NCI-H1694 (cell line): ENCODE measurements at places on chromosomes 6 and 20.

DNA sequence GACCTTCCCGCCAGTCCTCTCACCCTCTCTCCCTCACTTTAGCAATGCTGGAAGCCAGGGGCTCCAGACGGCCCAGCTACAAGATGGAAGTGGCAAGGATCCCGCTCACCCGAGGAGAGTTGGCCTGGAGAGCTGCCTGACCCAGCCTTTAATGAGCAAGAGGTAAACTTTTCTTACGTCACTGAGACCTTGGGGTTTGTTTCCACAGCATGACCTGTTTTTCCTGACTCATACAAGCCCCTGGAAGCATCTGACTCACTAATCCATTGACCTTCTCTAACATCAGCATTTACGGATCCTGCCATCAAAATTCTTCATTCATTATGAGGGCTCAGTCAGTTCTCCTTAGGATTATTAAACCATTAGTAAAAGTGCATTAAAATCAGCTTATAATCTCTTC lies 120.4 kb downstream of the MYLK4 start:
- no peak for DNase-seq

- DNase-seq, result no peak
Observed at GRCh38 chr6:28335040-28335563, 846 bp downstream of the ZSCAN31 start.

DNA sequence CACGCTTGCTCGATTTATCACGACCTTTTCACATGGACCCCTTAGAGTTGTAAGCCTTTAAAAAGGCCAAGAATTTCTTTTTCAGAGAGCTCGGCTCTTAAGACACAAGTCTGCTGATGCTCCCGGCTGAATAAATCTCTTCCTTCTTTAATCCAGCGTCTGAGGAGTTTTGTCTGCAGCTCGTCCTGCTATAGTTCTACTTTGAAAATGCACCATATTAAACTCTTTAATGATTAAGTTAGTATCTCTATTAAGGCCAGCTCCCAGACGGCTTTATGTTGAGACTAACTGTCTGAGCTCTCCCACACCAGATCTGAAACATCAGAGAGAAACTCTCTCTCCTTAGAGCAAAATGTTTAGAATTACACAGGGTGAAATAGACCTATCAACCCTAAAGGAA lies 18.0 kb upstream of the GSTA3 start:
- no peak for DNase-seq

- no peak for DNase-seq
Observed at GRCh38 chr6:144718431-144718830, 433.3 kb downstream of the UTRN start.

DNA sequence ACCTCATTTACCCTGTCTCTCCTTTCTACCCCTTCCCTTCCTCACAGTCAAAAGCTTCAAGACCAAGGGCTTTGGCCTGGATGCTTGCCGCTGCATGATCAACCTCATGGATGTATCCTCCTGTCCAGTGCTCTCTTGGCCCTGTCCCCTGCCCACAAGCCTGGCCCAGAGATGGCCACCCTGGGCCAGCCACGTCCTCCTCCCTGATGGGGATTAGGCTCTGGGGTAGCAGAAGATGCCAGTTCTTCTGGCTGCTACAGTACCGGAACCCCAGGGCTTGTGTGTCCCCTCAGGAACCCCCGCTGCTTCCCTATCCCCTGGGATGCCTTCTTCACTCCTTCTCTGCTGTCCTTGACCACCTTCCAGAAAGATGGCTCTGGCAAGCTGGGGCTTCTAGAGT lies 22.3 kb downstream of the CAPN11 start:
- DNase-seq, result no peak

GRCh38 chr6:50846144-50846851 lies 27.6 kb downstream of the TFAP2B start:
- DNase-seq, result no peak

GRCh38 chr6:119277052-119277451 lies 72.5 kb downstream of the MAN1A1 start:
- no peak for DNase-seq

- DNase-seq, result no peak
Observed at GRCh38 chr6:169253337-169254238, at the start of gene THBS2. Gene THBS2, minus strand, starts transcription at chr6:169253846. Its CDS starts 3,062 bp downstream, at chr6:169250784.

DNA sequence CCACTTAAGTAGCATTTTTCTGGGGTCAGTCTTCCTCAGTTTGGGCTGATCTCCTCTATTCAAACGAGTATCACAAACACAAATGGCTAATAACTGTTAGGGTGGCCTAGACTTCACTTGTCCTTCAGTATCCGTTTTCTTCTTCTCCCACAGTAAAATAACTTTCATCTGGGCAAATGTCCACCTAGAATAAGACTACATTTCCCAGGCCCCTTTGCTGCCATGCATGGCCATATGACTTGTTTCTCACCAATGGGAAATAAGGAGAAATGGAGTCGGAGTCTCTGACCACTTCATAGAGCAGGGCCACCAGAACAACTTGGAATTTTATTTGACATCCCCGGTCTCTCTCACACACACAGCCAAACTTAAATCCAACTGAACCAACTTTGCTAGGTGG lies 51.4 kb downstream of the SULF2 start:
- no peak for DNase-seq

GRCh38 chr6:159871241-159871640 lies 19.5 kb upstream of the MAS1 start:
- DNase-seq, result no peak

DNA sequence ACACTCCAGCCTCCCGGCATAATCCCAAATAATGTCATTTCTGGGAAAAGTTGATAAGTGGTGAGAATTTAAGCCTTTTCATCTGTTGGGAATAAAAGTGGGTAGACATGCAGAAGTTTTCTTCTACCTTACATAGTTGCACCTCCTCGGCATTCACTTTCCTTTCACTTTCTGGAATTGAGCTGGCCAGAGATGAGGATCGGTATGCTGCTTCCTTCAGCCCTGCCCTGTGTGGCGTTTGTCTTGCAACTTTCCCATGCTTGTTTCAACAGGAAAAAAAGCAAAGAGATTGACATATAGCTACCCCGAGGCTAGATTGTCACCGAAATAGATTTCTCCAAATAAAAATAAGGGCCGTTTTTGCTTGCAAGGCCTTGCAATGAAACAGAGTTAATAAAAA lies 65.8 kb upstream of the JAG1 start:
- DNase-seq, result no peak

GRCh38 chr6:121956782-121957181 lies 442.7 kb upstream of the HSF2 start:
- DNase-seq, result no peak

DNA sequence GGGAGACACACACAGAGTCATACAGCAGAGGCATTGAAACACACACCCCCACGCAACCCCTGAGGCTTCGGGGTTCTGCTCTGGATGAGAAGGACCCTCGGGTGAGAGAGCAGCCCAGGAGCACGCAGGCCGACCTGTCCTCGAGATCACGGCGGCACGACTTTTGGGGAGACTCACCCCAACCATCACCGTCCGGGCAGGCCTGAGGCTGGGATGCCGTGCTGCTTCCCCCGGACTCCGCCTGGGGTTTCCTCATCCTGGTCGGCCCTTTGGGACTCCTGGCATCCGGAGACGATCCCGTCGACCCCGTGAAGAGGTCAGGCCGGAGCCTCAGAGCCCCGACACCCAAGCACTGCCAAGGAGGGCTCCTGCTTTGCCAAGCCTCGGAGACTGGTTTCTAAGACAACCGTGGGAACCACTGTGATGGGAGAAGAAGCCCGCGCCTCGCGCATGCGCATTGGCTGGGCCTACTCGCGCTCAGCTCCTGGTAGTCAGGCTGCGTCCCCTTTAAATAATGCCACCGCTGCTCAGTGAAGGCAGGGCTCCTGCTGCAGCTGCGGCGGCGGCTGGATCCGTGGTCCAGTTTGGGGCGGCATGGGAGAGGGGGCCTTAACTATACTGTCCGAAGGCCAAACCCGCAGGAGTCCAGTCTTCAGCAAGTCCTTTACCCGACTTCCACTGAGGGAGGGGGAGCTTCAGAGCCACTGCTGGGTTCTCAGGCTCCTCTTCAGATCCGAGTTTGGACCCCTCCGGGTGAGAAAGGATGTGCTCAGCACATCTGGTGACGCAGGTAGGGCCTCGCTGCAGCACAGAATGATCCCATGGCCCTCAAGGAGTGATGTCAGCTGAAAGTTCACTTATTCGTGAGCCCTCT lies 171.4 kb upstream of the ZNF337 start:
- peak; percentile 24 for DNase-seq

- no peak for DNase-seq
Observed at GRCh38 chr6:2640551-2640950, 110.2 kb downstream of the MYLK4 start.

DNA sequence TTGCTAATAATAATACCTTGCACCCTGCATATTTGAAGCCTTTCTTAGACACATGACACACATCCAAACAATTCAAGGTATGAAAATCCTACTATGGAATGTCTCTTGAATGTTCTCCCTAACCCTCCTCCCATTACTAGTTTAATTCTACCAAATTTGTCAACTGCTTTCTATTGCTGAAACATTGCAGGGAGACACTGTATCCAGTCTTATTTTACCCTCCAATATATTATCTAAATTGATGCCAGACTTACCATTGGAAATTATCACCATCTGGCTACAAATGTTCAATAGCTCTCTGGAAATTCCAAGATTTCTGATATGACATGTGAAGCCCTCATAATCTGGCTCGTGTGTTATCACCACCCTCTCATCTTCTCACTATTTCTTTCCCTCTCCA lies 1027.3 kb upstream of the CITED2 start:
- no peak for DNase-seq

DNA sequence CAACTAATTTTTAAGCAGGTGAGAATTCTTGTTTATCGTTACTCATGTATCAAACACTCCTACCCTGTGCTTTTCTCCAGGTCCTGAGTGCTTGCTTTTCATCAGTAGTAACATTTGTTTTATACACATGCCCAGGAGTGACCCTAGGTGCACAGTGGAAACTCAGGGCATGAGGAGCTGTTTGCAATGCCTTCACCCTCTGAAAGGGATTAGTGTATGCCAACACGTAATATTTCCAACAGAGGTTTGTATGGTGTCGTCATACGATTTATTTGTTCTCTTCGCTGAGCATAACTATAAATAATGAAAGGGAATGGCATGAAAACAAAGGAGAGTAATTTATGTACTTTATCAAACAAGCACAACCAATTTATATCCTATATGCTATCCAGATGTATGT lies 537.4 kb upstream of the MMS22L start:
- no peak for DNase-seq

GRCh38 chr20:63745961-63746731 lies 6.6 kb downstream of the SLC2A4RG start:
- DNase-seq, result no peak

DNA sequence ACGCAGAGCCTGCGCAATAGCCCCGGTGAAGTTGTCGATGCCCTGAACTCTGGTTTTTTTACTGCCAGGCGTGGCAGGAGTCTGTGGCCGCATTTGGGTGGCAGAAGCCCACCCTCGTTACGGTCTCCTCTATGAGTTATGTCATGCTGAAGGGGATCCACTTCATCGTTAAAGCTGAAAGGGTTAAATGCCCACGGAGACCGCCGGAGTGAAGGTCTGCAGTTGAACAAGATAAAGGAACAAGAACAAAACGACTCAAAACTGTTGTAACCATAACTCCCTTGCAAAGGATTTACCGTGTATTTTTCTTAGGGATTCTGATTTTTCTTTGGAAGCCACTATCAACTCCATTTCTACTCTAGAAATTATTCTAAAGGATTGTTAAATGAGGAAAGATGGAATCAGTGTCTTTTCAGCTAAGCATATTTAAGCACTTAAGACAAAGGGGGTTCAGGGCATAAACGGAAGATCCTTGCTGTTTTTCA lies 501 bp upstream of the ELOVL5 start:
- DNase-seq, result no peak

- DNase-seq, result no peak
Observed at GRCh38 chr6:150932996-150933395, 67.5 kb downstream of the MTHFD1L start.

DNA sequence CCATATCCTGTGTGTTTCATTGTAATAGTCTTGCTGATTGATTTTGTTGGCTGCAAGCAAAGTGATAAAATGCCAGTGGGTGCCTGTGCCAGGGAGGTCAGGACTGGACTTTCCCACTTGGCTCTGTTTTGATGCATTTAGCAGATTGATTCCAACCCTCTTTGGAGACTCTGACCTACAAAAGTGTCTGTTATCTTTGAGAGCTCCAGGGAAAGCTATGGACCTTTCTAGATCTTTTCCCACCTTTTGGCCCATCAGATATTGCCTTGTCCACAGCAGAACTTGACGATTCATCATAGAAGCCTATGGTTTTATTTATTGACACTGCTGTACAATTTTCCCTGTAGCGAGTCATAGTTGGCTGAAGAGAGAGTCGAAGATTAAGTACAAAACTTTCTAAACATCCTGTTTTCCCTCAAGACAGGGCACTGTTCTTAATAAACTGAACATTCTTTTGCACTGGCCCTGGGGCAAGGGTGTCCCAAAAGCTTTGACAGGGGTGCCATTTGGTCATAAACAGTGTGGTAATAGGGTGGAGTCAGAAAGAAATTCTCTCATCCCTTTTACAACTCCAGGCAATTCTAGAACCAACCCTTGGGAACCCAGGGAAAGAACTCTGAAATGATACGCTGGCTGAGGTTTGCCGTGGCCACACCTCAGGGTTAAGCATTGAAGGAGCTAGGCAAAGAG lies 53.7 kb downstream of the E2F3 start:
- no peak for DNase-seq

- DNase-seq, result no peak
Observed at GRCh38 chr6:70379473-70380013, 33.8 kb upstream of the FAM135A start.

DNA sequence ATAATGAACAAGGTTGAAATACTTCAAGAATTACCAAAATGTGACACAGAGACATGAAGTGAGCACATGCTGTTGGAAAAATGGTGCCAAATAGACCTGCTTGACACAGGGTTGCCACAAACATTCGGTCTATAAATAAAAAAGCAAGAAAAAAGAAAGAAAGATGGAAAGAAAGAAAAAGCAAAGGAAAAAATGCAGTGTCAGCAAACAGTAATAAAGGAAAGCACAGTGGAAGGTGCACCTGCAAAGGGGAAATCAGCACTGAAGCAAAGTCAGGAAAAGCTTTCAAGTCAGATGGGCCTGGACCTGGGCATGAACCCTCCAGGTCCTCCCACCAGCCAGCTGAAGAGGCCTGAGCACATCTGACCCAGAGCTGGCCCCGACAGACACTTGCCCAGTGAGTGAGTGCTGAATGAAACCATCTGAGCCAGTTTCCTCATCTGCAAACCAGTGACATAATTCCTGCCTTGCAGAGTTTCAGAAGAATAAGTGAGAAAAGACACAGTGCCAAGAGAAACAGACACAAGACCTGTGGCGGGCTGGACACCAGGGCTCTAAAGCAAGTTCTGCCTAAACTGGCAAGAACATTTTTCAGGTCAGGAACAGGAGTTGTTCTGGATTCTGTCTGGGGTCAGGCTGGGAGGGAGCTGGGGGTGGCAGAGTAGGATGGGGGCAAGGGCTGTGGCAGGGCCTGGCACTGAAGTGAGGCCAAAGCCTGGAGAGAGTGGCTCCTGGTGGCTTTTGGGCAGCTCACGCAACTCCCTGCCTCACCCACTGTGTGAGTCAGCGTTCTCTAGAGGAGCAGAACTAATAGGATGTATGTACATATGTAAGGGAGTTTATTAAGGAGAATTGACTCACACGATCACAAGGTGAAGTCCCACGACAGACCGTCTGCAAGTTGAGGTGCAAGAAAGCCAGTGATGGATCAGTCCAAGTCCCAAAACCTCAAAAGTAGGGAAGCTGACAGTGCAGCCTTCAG lies 23.9 kb upstream of the MICB start:
- DNase-seq, result no peak
